Activated naive CD8-positive, alpha-beta T cell treated with anti-CD3 and anti-CD28 coated beads, Interleukin-2, amount 50 U/mL, for 24 hours (primary cell): ENCODE measurements at places on chromosomes 3 and 15.

DNA sequence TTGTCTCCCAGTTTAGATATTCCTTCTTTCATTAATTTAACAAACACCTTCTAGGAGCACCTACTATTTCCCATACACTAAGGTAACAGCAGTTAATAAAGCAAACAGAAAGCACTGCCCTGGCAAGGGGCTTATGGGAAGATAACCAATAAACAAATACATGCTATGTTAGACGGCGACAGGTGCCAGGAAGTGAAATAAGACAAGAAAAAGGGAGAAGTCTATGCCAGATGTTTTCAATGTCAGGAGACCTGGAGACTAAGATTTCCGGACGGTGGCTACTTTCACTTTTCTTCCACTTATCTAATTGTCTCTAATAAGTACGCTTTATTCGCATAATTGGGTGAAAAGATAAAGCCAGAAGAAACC lies 32.5 kb upstream of the ZNF445 start:
- no peak for DNase-seq

GRCh38 chr3:39050029-39050428 lies 1.7 kb downstream of the SCN11A start:
- no peak for DNase-seq

DNA sequence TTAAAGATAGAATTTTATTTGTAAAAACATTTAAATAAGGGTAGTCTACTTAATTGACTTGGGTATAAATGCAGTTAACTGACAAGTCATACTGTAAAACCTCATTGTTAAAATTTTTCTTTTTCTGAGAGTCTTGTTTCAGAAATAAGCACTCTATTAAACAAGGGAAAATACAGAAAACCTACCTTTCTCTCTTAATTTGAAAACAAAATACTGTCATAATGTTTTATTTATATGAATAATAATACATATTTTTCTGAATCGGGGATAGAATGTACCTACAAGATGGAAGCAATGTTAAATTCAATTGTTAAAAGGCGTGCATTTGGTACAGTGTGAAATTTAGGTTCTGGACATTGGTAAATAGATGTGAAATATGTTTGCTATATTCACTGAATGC lies 17.8 kb downstream of the ZIC1 start:
- DNase-seq: no peak

DNA sequence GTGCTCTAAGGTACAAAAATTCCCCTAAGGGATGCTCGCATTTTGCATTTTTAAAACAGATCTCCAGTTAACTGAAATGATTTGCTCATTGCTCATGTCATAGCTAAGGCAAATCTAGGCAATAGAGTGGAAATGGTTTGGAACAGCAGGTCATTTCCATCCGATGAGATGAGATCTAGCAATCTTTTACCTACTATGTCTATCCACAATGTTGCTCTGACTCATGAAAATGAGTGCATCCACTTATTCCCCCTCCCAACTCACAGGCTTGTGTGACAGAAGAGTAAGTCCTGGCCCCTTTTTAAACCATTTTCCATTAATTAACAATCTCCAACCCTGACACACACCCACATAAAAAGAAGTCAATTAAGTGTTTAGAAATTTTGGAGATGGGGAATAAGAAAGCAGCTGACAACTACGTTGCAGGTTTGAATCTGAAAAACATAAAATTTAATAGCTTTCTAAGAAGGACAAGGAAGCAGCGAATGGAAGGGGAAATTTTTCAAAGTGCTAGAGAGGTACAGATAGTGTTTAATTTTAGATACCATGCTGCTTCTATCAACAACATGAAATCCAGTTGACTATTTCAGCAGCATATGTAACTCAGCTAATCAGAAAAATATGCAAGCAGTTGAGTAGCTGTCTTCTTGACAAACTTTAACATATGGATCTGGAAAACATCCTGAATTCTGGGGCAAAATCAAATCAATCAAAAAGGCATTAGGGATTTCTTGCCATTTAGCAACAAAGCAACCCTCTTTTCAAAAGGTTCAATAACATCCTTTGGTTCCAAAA lies 112.0 kb downstream of the TMCO5A start:
- no peak for DNase-seq

DNA sequence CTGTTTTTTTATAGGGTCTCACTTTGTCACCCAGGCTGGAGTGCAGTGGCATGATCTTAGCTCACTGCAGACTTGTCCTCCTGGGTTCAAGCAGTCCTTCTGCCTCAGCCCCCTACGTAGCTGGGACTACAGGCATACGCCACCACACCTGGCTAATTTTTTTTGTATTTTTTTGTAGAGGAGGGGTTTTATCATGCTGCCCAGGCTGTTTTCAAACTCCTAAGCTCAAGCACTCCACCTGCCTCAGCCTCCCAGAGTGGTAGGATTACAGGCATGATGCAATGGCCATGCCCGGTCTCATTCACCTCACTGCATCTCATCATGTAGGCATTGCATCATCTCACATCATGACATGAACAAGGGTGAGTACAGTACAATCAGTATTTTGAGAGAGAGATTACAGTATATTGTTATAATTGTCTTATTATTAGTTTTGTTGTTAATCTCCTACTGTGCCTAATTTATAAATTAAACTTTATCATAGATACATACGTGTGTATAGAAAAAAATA lies 74.3 kb upstream of the EOMES start:
- DNase-seq: no peak

DNA sequence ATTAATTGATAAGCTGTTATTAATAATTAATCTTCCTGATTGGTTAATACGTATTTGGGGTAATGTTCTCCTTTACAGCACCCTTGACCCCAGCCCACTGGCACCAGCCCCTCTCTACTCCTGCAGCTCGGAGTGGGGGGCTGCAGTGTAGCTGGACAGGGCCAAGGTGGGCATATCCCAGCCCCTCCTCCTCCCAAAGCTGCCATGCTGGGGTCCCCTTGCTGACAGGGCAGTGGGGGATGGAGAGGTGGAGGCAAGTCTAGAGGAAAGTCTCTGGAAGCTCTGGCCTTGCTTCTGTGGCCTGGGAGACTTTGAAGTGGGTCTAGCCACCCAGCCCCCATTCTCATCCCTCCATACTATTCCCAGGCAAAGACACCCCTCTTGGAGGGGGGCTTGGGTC lies 35.8 kb downstream of the HCN4 start:
- DNase-seq: no peak

DNA sequence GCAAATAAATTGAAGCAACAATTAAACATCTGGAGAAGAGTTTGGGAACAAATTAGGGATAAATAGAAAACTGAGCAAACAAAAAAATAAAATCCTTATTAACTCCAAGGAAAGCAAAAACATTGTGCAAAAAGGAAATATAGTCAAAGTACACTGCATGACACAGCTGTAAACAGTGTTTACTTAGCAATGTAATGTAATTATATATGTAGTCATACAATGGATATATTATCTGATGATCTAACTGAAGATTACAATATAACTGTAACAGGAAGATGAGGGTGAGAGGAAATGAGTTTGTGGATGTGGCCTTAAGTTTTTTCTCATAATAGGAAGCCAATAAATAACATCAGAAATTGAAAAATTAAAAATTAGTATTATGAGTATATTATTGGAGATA lies 42.5 kb downstream of the SCN10A start:
- no peak for DNase-seq

GRCh38 chr3:108461661-108462111 lies 48.7 kb downstream of the MYH15 start:
- DNase-seq: no peak

DNA sequence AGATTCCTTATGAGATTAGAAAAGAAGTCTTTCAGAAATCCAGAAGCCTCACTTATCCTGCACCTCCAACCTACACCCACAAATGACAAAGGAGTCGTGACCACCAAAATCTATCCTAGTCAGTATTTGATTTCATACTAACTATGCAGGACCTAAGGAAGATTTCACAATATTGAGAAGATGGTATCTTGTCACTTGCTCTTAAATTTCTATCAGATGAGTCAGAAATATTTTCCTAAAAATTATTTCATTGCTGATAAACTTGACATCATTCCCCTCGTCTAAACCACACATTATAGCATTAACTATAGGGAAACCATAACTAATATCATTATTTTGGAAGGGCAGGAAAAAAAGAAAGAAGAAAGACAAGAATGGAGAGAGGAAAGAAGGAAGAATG lies 138.0 kb upstream of the THBS1 start:
- DNase-seq: no peak

DNA sequence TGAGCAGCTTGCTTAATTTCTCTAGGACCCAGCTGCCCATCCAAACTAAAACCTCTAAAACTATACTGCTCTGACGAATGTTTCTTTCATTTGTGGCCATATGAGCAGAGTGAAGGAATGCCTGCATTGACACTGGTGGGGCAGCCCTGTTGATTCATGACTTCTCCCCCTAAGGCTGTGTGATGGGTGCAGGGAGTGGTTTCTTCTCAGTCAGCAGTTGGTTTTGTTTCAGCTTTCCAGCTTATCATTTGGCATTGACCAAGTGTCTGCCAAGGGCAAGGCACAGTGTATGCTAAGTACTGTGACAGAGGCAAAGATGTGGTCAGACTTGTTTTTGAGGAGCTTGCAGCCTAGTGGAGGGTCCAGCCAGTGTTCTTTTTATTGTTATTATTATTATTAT lies 4.7 kb downstream of the ABHD6 start:
- DNase-seq: no peak

GRCh38 chr3:147616998-147617619 lies 207.9 kb downstream of the ZIC1 start:
- DNase-seq: no peak

DNA sequence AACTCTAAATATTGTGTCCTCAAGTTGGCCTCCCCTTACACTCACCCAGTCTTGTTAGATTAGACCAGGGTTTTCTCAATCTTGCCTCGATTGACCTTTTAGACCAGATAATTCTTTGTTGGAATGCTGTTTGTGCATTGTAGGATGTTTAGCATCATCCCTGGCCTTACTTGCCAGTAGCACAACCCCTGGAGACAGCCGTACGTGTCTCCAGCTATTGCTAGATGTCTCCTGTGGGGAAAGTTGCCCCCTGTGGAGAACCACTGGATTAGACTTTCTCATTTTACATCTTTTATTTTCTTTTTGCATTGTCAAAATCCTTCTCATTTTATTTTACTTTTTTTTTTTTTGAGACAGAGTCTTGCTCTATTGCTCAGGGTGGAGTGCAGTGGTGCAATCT lies 2.2 kb downstream of the WDR6 start:
- DNase-seq: no peak

GRCh38 chr3:10224794-10225665 lies 23.2 kb upstream of the TATDN2 start:
- DNase-seq: peak; percentile 69

- DNase-seq: no peak
Observed at GRCh38 chr15:65310431-65311137, 6.1 kb downstream of the RNU5B-1 start.

DNA sequence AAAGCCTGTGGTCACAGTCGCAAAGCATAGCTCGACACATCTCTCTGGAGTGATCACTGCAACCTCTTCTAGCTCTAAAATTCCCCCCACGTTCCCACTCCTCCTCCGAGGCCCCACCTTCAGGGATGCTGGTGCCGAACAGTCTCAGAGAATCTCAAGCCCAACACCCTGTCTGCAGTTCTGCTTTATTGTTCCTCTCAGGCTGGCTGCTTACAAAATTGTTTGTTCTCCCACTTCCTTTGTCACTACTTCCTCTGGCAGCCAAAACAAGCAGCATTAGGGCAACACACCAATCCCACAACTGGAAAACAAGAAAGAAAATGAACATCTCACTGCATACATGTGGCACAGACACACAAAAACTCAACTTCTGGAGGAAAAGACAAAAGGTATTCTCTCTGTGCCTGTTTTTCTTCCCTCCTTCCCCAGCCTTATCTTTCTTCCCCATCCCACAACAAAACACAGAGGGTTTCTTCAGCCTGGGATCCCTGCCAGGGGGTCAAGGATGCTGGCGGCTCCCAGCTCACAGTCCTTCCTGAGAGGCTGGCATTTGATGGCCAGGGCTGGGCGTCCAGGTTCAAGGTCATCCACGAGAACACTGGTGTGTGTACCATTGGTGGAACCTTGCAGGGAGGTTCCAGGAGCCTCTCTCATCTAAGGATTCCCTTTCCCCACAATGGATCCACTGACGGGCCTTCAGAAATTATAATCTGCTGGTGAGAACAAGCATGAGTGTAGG lies 108.4 kb downstream of the TMCO5A start:
- DNase-seq: no peak

- no peak for DNase-seq
Observed at GRCh38 chr15:38745626-38746025, 181.0 kb upstream of the RASGRP1 start.

DNA sequence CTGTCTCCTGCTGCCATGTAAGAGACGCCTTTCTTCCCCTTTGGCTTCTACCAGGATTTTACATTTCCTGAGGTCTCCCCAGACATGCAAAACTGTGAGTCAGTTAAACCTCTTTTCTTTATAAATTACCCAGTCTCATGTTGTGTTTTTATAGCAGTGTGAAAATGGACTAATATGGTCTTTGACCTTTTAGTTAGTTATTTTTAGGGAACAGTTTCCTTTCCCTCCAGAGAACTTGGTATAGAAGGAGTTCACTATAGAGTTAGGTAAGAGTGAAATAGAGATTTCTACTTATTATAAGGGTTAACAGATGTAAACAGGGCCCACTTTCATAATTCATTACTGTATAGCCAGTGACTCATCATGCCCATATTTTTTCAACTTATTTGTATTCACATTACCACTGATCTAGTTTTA lies 170.9 kb downstream of the UNC13C start:
- no peak for DNase-seq

GRCh38 chr3:57135964-57136719 lies 29.0 kb downstream of the IL17RD start:
- no peak for DNase-seq

GRCh38 chr3:44969828-44970179 lies 6.2 kb downstream of the ZDHHC3 start:
- DNase-seq: no peak
